Small intestine (tissue), 16 donors: ENCODE measurements at places on chromosomes 16 and 17. TPM values are rescaled to one million over a fixed set of nuclear protein-coding genes. Genes with fewer than 3 reads are reported as not detected.

Gene CCL16
- not detected for polyA plus RNA-seq

Gene SCNN1G
- polyA plus RNA-seq, result not detected

Gene HCRT
- polyA plus RNA-seq, result not detected

Gene CMTM2
- not detected for polyA plus RNA-seq

Gene WDR90
- 23.0 TPM for polyA plus RNA-seq

Gene MYH1
- 0.22 TPM for polyA plus RNA-seq

Gene MYO15A
- polyA plus RNA-seq, result 0.64 TPM

Gene ABCA10
- polyA plus RNA-seq, result 8.6 TPM

Gene CACNG3
- not detected for polyA plus RNA-seq

Gene SCGB1C2
- not detected for polyA plus RNA-seq

Gene TNFRSF13B
- polyA plus RNA-seq, result 3.0 TPM

Gene DEXI
- polyA plus RNA-seq, result 23.0 TPM

Gene JPT2
- polyA plus RNA-seq, result 20.8 TPM

Gene TNFRSF17
- polyA plus RNA-seq, result 0.04 TPM

Gene KRT24
- not detected for polyA plus RNA-seq

Gene TEKT5
- 0.25 TPM for polyA plus RNA-seq

Gene FBXW10
- polyA plus RNA-seq, result 0.16 TPM

Gene CHAD
- 6.7 TPM for polyA plus RNA-seq
